ENCODE measurements at places on chromosomes 12 and 14.

- no peak for DNase-seq
Measured at GRCh38 chr14:102079700-102079979, 7.2 kb downstream of the HSP90AA1 start.

DNA sequence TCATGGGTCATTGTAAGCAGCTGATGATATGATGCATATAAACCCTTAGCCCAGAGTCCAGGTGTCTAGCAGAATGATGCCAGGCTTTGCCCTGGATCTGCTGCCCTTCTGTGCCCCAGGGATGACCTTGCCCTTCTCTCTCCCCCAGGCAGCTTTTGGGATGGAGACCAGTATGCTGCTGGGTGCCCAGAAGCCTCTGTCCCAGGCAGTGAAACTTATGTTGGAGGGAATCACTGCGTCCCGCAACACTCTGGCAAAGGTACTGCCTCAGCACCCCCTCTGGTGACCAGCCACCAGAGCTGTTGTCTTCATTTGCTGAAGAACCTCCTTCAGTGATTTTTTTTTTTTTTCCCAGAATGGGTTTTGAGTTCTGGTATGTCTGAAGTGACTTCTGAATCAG lies 23.3 kb downstream of the CYP46A1 start:
- DNase-seq = no peak

- no peak for DNase-seq
Measured at GRCh38 chr12:2673966-2674810, 120.6 kb upstream of the FKBP4 start.

DNA sequence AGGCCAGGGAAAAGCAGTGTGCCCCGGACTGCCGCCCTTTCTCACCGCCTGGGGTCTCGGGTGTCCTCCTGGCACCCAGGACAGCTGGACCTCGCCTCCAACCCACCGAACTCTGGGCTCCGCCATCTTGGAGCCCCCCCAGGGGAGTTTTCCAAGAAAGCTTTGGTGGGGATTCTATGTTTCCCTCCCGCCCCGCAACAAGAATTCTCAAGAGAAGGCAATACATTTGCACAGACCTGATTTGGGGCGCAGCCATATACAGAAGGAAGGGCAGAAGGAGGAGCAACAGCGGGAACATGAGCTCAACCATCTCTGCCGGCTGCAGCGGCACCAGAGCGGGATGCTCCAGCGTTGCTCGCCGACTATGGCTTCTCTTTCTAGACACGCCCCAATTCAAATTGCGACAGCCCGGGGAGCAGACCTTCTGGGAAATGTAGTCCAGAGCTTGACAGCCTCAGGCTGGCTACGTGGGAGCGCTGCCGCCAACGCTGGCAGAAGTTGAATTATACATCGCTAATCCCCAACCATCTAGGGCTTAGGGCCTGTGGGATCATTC lies at the start of gene RDH11:
Gene RDH11 (minus strand): TSS at position 371 of the 556 bp plus-strand sequence. CDS start 61 bp downstream, at position 310.
- peak; percentile 82 for DNase-seq

GRCh38 chr12:39626033-39626814 lies 6.6 kb upstream of the ABCD2 start:
- DNase-seq = no peak

DNA sequence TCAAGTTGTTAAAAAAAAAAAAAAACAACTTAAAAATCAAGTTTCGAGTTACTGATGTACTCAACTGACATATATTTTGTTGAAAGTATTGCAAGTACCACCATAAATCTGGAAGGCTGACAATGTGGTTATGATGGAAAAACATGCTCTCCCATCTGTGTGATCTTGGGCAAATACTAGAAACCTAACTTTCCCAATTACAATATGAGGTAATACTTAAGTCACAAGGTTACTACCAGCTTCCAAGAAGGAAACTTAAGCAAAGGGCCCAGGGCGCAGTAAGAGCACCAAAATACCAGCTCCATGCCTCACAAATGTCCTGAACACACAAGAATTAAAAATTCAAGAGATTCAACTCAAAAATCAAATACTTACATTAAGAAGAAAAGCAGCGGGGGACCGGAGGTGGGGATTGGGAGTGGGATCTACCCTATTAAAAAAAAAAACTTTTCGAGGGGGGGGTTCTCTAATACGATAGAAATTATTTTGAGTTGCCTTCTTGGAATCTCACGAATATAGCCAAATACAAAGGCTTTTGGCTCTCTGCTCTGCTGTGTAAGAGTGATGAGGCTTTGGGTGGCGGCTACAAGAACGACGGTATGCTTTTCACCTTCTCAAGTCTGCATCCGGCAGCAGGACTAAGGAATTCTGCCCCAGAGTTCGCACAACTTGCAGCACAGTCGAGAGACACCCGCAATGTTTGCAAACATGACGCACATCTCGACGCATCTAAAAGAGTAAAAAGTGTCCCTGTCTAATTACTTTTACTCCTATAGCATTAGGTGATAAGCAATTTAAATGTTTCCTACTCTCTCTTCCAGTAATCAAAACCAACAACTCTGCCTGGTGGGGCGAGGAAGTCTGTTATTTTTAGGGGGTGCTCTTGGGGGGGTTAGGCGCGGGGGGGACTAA lies 1.1 kb downstream of the SAV1 start:
- no peak for DNase-seq

DNA sequence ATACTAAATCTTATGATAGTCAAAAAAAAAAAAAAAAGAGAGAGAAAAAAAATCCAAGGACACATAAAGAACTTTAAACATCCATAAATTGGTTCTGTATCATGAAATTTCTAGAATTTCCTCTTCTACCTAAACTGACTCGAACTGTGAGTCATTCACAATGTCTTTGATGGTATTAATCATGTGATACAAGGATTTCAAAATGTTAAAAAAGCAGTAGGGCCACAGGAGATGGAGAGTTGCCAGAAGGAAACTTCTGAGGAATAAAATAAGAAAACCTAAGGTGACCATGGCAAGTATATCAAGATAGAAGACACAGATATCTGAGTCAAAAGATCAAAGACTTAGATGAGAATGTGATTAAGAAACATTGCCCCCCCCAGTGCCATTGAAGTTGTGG lies 1320.9 kb upstream of the FLRT2 start:
- DNase-seq = no peak

- DNase-seq = no peak
Measured at GRCh38 chr14:63952933-63953437, 100.2 kb downstream of the SYNE2 start.

DNA sequence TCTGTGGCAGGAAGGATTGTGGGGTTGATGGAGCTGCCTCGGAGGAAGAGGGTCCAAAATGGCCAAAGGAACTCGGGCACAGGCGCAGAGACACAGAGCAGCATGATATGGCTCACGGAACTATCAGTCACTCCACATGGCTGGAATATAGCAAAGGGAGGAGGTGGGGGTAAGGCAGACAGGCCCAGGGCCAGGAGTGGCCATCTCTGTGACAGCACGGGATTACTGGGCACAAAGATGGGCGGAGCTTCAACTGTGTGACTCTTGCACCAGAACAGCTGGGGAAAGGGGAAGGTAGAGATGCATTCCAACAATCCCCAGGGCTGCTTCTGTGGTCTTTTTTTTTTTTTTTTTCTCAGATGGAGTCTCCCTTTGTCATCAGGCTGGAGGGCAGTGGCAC lies 24.8 kb upstream of the EML1 start:
- DNase-seq = peak; percentile 55

DNA sequence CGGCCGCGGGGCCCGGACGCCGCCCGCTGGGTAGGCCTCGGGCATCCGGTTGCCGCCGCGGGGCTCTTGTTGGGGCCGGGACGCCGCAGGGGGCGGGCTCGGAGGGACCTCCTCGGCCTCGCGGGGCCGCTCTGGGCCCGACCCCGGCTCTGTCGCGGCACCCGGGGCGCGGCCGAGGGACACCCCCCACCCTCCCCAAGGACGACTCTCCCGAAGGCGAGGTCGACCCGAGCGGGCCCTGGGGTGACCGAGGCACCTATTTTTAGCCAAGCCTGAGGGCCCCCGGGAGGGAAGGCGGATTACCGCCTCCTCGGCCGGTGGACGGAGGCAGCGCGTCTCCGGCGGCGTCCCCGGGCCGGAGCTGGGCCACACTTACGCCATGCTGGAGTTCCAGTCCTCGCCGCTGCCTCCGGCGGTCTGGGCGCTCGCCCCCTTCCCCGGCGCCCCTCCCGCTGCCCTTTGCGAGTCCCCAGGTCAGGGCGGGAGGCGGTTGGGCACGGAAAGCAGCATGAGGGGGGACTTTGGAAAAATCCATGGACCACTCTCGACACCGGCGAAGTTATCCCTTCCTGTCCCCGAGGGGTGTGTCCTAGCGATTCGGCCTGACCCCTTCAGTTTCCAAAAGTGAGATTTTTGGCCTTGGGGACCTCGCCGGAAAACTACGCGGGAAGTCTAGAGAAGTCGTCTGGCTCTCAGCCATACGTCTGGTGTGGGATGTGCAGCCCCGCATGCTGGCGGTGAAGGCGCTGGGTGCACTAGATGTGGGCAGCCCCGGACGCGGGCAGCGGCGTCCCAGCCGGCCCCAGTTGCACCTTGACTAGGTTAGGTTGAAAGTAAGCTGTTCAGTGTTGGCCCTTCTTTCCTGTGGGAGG lies 699 bp downstream of the KTN1 start:
- peak; percentile 23 for DNase-seq

GRCh38 chr12:47700263-47700662 lies 5.6 kb downstream of the RPAP3 start:
- DNase-seq = no peak

DNA sequence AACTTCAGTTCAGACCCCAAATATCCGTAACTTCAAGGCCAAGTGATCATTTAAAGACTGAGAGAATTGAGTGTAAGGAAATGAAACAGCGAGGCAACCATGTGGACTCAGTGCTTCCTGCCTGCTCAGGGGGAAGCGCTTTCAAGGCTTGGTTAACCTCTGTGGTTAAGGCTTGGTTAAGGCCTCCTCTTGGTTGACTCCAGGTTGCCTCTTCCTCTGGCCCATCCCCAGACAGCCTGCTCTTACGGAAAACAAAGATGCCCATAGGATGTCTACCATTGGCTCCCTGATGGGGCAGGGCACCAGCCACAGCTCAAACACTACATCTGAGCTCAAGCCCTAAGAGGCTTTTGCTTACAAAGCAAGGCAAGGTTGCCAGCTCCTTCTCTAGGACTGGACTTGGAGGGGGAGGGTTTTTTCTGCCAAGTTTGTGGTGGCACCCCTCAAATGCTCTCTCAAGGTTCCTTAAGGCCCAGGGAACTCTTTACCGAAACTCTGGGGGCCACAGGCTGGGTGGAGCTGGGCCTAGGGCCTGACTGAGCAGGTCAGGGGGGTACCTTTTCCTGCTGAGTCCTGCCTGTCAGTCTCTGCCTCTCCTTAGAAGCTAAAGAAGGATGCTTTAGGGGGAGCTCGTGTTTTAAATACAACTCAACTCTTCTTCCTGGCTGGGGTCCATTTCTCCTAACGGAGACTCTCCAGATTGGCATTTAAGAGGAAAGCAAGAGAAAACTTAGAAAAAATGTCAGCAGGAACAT lies 13.7 kb downstream of the COL2A1 start:
- DNase-seq = no peak

DNA sequence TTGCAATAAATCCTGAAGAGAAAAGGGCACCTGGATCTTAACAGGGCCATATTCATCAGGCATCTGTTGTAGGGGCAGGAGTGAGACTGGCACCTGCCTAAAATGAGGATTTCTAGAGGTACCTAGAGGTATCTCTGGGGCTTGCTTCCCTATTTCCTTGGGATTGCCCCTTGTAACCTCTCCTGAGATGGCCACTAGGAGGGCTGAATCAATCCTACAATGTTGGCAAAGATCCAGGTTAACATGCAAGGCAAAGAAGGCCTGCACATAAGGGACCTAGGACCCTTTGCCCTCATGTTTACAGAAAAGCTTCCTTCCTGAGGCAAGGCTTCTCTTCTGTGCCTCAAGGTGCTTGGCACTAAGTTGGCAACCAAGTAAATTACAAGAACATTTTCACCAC lies 25.8 kb upstream of the CLEC4E start:
- no peak for DNase-seq

DNA sequence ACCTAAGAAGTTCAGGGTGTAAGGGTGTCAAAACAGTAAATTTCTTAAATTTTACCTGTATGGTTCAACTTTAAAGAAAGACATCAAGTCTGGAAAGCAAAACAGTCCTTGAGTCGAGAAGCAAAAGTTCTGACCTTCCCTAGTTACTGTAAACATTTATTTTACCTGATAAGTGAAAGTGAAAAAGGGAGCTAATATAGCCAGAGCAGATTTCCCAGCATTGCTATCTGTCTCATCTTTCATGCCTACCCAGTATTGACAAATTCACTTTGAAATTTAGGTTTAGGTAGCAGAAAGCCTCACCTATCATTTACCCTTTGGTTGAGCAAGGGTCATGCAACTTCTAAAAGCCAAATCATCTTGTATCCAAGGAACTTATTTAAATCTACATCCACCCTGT lies 24.5 kb downstream of the SLC38A4 start:
- no peak for DNase-seq

DNA sequence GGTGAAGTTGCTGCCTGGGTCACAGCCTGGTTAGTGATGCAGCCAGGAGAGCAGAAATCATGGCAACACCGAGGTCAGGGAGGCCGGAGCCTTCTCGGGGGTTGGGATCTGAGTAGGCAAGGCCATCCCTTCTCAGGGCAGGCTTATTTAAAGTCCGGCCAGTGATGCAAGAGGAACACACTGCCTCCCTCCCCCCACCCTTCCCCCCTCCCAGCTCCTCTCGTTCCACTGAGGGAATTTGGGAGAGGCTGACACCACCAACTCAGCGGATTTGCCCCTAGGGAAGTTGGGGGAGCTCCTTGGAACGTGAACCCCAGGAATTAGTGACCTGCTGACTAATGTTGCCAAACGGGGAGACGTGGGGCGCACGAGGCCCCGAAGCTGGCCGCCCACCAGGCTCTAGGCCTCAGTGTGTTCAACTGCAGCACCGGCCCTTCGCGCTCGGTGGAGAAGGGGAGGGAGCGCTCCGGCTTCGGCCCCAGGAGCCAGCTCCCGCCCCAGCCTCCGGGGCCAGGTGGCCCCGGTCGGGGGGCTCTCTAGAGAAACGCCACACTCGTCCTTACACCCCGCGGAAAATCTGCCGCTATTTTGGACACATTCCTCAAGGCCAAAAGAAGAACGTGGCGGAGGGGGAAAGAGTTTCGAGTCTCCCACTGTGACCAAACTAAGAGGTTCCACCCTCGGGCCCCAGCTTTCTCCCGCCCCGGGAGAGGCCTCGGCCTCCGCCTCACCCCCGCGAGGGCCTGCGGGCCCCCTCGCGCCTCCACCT lies 1.6 kb downstream of the CTDSP2 start:
- DNase-seq = peak; percentile 42

- DNase-seq = no peak
Measured at GRCh38 chr12:11667171-11667570, 17.7 kb downstream of the ETV6 start.

Measured in posterior cingulate gyrus (tissue), 11 donors.